ENCODE measurements at places on chromosomes 12 and 14.
A peak's percentile ranks its signal among the peaks of the same experiment; 100 is the strongest.

DNA sequence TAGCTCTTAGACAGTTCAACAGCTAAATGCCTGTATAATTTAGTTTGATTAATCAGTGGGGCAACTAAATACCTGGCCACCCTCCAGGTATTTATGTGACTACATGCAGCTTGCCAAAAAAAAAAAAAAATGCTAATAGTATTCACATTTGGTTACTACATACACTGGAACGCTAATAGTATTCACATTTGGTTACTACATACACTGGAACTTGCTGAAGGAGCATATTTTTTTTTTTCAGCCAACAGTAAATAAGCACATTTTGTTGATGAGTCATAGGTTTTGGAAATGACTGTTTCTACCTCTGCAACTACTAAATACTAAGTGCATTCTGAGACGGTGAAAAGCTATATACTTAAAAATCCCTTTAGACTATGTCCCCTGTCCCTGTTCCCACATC is 1172.3 kb downstream of the LRFN5 start:
- no peak for DNase-seq

GRCh38 chr12:58384196-58384595 is 442.8 kb downstream of the ATP23 start:
- no peak for DNase-seq

DNA sequence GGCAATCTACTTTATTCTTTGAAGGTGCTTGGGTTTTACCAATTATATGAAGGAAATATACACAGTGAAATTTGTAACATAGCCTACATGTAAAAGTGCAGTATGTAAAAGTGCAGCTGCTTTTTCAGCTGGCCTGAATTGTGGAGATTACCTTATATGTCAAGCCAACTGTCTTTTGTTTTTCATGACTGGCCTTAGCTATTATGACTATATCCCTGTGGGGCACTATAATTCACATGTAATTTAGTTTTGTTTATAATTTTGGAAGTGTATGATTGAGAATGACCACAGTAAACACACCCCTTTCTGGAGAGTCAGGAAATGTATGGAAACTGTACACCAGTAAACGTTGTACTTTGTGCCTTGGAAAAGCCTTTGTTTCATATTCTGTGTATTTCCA is 435.0 kb upstream of the STXBP6 start:
- DNase-seq, result no peak

GRCh38 chr12:33586576-33586975 is 147.0 kb upstream of the SYT10 start:
- DNase-seq, result no peak

- no peak for DNase-seq
These were observed 58.0 kb downstream of the TMTC1 start for GRCh38 chr12:29725587-29726320.

DNA sequence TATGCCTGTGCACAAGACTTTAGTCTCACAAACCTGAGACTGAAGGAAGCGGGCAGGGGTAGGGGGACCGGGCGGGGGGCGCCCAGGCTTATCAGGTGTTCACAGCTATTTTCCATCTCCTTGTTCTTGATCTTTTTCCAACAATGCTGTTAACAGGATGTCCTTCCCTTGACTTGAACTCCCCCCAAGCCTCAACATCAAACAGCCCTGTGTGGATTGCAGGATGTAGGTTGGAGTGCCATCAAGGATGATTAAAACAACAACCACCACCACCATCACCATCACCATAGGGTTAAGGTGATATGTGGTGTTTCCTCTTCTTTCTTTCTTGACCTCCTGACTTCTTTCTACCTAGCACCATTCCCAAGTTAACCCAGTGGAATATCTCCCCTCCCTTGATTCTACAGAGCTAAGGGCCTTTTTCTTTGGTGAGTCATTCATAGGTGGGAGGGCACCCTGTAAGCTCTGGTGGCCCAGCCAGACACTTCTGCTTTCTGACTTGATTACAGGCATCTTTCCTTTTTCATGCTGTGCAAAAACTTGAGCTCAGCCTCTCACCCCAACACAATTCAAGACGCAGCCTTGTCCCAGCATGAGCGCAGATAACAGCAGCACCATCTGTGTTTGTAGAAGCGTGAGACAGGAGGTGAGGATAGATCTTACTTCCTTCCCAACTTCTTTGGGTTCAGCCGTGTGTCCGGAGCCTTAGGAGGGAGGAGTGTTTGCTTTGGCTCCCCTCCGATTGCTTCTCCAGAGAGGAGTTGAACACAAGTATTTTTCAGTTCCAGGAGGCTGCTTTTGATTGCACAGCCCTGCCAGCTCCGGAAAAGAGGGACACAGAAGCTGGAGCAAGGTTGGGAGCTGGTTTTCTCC is 26.8 kb downstream of the FLVCR2 start:
- DNase-seq, result no peak

GRCh38 chr14:72917094-72917802 is 9.0 kb upstream of the DCAF4 start:
- no peak for DNase-seq

GRCh38 chr14:74611650-74612349 is at the start of gene LTBP2:
LTBP2 (minus strand) TSS chr14:74612237; CDS start chr14:74611944, 293 bp downstream.
- peak; percentile 86 for DNase-seq

GRCh38 chr14:36835128-36835527 is 173.5 kb downstream of the PAX9 start:
- DNase-seq, result no peak

- DNase-seq, result no peak
These were observed 264.3 kb downstream of the PRKD1 start for GRCh38 chr14:29663281-29663801.

DNA sequence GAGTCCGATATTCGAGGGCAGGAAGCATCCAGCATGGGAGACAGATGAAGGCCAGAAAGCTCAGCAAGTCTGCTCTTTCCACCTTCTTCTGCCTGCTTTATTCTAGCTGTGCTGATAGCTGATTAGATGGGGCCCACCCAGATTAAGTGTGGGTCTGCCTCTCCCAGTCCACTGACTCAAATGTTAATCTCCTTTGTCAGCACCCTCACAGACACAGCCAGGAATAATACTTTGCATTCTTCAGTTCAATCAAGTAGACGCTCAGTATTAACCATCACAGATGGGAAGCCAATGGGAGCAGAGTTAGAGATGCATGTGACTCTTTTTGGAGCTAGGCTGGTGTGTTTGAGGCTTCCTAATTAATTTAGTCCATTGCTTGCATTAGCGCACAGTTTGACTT is 17.0 kb downstream of the C12orf75 start:
- no peak for DNase-seq

- no peak for DNase-seq
These were observed 6.6 kb downstream of the APPL2 start for GRCh38 chr12:105229371-105229770.

GRCh38 chr14:62084020-62084419 is 321.8 kb downstream of the SNAPC1 start:
- no peak for DNase-seq

DNA sequence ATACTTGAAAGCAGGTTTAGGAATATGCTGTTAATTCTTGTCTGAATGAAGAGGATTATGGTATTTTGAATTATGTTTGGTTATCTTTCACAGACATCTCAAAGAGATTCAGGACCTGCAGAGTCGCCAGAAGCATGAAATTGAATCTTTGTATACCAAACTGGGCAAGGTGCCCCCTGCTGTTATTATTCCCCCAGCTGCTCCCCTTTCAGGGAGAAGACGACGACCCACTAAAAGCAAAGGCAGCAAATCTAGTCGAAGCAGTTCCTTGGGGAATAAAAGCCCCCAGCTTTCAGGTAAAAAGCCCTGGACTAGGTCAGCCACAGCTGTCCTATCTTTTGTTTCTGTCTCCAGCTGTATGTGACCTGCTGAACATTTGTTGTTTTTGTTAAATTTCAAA is 52.1 kb downstream of the RAD52 start:
- no peak for DNase-seq

GRCh38 chr14:97185186-97185585 is 388.0 kb downstream of the VRK1 start:
- no peak for DNase-seq

DNA sequence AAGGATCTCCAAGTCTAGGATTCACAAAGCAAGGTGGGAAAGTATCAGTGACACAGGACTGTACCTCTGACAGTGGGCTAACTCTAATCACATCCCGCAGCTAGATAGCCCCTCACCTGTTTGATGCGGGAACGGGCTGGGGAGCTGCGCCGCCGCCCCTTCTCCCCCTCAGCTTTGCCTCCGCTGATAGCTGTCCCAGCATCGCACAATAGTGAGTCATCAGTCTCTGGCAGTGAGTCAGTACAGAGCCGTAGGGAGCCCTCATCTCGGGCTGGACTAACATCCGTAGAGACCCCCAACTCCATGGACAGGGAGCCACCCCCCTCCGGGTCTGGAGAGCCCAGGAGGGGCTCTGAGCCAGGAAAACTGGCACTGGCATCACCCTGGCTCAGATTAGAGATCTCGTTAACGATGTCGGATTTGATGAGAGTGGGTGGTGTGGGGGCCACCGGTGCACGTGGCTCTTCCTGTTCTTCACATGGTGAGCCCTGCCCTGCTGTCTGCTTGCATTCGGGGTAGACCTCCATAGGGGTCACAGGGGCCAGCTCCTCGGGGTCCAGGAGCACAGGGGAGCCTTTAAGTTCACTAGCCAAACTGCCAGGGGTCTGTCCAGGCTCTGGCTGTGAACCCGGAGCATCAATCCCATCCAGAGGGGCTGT is 10.9 kb downstream of the KMT2D start:
- DNase-seq, result peak; percentile 41

GRCh38 chr12:57419495-57419894 is 11.3 kb downstream of the R3HDM2 start:
- no peak for DNase-seq

GRCh38 chr14:79502751-79503148 is 708.6 kb downstream of the DIO2 start:
- DNase-seq, result no peak

- no peak for DNase-seq
These were observed 48.6 kb upstream of the TMEM233 start for GRCh38 chr12:119544765-119545625.

DNA sequence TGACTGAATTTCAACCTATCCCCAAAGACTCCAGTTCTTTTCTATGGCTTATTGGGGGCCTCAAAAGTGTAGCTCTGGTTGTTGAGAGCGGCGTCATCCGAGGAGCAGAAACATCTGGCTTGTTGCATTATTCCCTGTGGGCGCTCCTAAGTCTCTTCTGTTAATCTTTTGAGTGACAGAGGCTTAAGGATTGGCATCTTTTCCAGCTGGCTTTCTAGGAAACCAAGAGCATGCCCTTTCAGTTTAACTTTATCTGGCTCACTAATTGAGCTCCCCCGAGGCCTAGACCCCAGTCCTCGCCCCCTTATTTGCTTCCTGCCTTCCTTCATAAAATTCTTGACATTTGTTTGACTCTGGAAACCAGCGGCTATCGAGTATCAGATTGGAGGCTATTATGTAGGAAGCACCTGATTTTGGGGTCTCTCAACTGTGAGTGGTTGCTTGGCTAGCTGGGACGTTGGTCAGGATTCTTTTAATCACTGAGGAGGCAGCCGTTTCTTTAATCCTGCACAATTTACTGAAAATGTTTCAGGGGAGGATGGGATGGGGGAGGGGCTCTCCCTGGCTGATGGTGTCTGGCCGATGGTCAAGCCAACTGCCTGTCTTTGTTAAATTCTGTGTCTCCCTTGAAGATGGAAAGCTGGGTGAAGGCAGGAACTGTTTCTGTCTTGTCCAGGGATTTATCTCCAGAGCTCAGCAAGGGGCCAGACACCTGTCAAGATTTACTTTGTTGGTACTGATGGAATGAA is 3.1 kb downstream of the SMOC1 start:
- no peak for DNase-seq

- peak; percentile 45 for DNase-seq
These were observed 4.1 kb upstream of the NGB start for GRCh38 chr14:77275041-77275580.

DNA sequence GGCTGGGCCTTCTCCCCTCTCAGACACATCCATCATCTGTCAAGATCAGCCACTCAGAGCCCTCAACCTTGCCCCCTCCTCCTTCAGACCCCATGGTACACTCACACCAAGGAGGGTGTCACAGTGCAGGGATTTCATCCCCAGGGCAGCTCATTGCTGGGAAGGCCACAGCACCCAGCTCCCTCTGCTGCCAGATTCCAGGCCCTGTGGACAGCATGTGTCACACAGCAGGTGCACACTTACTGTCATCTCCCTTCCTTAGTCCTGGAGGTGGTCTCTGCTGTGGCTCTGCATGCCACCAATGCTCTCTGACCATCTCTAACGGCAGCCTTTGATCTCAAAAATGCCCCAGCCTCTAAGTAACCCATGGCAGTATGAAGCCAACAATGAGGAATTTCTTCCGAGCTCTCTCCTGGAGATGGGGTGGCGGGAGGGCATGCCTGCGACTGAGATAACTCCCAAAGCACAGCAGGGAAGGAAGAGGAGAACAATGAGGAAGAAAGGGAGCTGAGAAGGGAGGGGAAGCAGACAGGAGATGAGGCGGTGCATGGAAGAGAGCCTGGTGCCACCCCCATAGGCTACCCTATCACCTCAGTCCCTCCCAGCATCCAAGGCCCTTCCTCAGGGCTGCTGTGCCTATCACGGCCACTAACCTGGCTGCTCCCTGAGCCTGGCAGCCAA is 101.0 kb downstream of the SINHCAF start:
- no peak for DNase-seq

DNA sequence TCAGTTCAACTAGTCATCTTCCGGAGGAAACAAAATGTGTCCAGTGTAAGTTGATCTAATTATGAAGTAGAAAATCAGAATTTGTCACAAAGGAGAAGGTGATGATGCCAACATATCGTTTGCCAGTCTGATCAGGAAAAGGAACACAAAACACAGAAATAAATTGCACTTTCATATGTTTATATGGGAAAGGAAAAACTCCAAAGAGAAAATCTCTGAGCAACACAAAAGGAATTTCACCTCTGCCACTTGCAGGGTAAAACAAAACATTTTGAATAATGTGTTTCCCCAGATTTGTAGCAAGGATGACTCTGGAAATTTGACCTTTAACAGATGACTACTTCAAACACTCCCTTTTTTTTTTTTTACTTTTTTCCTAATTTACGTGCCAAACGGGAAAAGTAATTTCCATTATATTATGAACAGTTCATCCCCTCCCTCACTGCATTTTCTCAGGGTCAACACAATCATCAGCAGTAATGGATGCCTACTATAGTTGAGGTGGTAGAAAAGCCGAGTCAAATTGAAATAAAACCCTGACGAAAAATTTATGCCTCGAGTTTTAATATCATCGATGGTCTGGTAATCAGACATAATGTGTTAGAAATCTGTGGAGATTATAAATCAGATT is 25.6 kb downstream of the MGAT4C start:
- DNase-seq, result no peak

- no peak for DNase-seq
These were observed 57.9 kb downstream of the RFLNA start for GRCh38 chr12:124352839-124353238.

DNA sequence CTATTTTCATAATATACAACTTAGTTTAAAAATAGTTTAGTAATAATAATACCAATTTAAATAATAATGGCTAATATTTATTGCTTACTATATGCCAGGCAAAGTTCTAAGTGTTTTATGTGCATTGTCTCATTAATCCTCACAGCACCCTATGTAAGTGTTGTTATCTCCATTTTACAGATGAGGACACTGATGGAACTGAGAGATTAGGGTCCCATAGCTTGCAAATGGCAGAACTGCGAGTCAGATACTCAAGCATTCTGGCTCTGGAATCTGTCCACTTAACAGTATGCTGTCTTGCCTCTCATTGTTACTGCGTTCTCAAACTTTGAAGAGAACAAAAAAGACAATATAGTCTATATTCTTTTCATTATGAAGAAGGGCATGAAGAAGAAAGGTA is 19.0 kb downstream of the AP5M1 start:
- no peak for DNase-seq

All from spleen (tissue), 13 donors.